NCI-H526 treated with DMSO at 0.1 percent for 48 hours (cell line): ENCODE measurements at places on chromosomes 3 and 15.

GRCh38 chr3:24451461-24452099 is 43.1 kb downstream of the THRB start:
- DNase-seq, result no peak

- DNase-seq, result no peak
Measured at GRCh38 chr15:42042602-42043400, 22.0 kb upstream of the PLA2G4E start.

- DNase-seq, result peak; percentile 35
Measured at GRCh38 chr3:171825222-171825828, 15.0 kb upstream of the PLD1 start.

DNA sequence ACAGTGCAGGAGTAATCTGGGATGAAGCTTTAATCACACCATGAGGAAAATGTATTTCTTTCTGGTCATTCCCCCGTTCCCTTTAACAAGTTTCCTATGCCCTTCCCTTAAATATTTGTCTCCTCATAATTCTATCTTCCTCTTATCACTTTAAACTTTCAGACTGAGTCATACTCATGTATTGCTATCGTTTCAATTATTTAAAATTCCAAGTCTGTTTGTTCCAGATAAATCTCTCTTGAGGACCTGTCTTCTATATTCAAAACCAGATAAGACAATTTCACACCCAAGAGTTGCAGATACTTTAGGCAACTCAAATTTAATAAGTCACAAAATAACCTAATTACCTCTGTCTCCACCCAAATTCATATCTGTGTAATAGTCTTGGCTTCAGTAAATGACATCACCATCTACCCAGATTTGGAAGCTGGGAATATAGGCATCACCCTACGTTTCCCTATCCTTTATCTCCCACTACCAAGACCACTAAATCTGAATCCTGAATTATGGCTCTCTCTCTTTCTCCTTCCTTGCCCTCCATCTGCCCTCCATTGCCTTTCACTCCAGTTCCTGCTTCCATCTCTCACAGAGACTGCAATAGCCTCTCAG is 220.1 kb downstream of the PYDC2 start:
- no peak for DNase-seq

GRCh38 chr3:4326868-4327267 is 23.7 kb downstream of the SETMAR start:
- DNase-seq, result no peak

GRCh38 chr3:153970741-153971347 is 150.3 kb upstream of the ARHGEF26 start:
- DNase-seq, result no peak

DNA sequence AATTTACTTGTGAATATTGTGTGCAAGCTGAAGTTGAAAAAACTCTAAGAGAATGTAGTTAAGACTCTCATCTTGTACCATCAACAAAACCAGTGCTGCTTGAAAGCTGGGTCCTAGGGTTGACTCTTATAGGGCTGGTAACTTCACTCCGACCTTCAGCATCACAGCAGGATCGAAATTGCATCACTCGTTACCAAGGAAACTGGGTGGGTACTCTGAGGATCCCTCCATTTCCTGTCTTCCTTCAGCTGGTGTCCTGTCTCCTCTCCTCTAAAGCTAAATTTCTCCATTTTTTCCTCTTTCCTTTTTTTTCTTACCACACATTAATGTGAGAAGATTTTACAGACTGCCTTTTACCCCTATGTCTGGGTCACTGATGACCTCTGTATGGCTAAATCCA is 3.0 kb upstream of the APH1B start:
- no peak for DNase-seq

DNA sequence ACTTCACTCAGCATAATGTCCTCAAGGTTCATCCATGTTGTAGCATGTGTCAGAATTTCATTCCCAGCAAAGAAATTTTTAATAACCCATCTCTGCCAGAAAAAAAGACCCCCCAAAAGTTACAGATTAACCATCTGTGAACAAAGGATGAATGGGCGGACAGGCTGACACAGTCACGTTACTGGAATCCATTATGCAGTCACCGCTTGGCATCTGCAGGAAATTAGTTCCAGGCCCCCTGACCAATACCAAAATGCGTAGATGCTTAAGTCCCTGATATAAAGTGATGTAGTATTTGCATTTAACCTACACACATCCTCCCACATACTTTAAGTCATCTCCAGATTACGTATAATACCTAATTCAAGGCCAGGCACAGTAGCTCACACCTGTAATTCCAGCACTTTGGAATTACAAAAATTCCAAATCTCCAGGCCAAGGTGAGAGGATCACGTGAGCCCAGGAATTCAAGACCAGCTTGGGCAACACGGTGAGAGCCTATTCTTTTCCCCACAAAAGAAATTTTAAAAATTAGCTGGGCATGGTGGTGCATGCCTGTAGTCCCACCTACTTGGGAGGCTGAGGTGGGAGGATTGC is 1.5 kb upstream of the SLC12A8 start:
- no peak for DNase-seq

GRCh38 chr3:180870008-180870699 is 42.3 kb upstream of the FXR1 start:
- no peak for DNase-seq

GRCh38 chr3:51963951-51964451 is 3.3 kb downstream of the PCBP4 start:
- DNase-seq, result no peak

- no peak for DNase-seq
Measured at GRCh38 chr3:176987901-176988650, 209.2 kb downstream of the TBL1XR1 start.

GRCh38 chr15:36758800-36759199 is 179.4 kb downstream of the CDIN1 start:
- no peak for DNase-seq

GRCh38 chr3:173983343-173983742 is 585.8 kb downstream of the NLGN1 start:
- DNase-seq, result no peak

- no peak for DNase-seq
Measured at GRCh38 chr3:120311863-120312794, 27.1 kb upstream of the GPR156 start.

- DNase-seq, result no peak
Measured at GRCh38 chr3:195709676-195710085, 11.1 kb upstream of the MUC20 start.

GRCh38 chr15:90165659-90166489 is 35.3 kb upstream of the SEMA4B start:
- no peak for DNase-seq

- no peak for DNase-seq
Measured at GRCh38 chr3:9937486-9938238, 4.0 kb downstream of the CRELD1 start.

- DNase-seq, result no peak
Measured at GRCh38 chr3:111947231-111947630, 31.6 kb upstream of the ABHD10 start.

DNA sequence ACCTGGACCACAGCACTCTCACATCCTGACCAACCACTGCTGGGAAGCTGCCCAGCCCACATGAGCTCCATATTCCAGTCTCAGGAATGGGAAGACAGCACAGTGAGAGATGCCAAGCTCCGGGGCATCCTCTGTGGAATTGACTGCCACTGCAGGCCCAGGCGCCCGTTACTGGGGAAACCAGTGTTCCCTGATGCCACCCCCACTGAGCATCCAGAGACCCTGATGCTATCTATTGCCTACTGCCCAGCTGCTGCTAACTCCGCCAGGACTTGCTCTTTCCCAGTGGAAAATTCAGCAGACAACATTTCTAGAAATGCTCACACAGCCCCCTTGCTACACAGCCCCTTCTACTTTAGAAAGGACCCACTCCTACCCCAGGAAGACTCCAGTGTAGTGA is 57.6 kb downstream of the CYP19A1 start:
- no peak for DNase-seq

DNA sequence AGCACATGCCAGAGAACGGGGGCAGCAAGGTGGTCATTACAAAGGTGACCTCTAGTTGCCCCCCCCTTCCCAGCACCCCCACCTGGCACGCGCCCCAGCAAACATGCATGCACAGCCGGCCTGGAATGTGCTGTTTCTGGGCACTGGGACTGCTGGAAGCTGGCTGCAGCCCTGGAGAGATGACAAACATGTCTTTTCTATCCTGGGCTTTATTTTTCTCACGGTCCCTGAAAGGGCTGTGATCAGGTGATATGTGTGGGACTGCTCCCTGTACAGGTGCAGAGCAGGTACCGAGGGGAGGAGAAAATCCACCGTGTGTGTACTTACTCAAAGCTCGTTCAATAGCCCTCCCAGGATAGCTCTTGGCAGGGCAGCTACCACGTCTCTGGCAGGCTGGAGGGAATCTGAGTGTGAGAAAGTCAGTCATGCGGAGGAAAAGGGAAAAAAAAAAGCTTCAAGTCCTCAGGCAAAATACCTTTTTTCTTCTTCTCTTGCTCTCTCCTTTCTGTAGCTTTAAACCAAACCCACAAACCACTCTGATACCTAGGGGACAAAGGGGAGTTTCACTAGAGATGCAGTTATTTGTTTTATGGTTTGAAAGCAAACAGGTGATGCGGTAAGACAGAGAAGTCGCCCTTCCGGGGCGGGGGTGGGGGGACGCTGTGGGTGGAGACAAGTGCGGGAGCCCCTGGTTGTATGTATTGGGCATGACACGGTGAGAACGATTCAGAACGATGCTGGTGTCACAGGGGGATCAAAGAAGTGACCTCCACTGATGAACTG is 5.0 kb upstream of the HES1 start:
- peak; percentile 94 for DNase-seq

- DNase-seq, result no peak
Measured at GRCh38 chr3:125108833-125109535, 53.2 kb upstream of the HEG1 start.

DNA sequence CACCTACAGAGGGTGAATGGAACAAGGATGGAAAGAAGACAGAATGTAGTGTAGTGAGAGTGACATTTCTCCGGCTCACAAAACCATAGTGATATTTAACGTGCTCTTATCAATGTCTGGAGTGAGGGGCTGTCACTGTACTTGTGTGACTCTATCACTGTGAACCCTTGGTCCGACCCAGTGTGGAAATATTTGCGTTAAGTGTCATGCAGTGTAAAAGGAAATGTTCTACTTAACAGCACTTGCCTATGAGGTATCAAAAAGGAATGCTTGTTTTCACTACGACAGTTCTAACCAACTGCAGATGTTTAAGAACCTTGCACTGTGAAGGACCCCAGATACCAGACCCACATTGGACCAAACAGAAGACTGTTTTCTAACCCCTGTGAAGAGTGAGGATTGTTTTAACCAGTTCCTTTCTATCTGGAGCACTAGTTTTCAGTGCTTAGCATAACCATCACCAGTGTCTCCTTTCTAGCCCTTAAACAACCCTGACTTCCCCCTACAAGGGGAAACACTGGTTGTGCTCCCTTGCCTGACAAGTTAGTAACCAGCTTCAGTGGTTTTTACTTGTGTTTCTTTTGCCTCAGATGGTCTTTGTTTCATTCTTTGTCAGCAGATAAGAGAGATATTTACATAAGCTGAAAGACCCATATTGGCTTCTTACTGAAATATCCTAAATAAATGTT is 144.7 kb upstream of the ABHD17C start:
- no peak for DNase-seq

DNA sequence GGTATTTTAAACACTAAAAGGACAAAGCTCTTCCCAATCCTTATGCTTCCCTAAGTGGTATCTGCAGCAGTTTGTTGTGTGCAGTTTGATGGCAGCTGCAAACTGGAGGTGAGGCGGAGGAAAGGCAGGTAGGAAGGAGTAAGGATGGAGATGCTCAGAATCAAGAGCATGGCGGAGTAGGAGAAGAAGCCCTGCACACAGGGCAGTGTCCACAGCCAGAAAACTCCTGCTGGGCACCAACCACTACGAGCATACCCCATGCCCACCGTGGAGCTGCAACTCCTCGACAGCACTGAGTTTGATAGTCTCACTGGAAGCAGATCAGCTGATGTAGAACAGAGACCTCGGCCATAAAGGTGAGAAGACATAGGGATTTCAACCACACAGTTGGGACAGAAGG is 30.3 kb upstream of the ESYT3 start:
- DNase-seq, result no peak

DNA sequence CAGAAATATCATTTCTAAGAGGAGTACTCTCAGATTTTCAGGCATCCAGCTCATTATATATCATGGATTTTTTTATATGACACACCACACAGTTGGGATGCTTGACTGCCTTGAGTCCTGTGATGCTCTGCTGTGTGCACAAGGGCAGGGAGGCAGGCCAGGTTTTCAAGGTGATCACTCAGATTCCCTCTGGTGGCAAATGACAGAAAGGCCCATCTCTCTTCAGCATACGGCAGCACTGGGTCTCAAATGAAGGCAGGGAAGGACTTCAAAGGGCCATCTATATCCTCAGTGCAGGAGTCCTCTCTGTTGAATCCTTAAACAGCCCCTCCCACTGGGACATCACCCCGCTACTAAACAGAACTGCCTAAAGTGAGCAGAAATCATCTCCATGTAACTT is 54.8 kb upstream of the MYO5C start:
- DNase-seq, result no peak

- DNase-seq, result no peak
Measured at GRCh38 chr3:148204131-148204530, 493.6 kb upstream of the AGTR1 start.
